ENCODE measurements at places on chromosomes 12 and 14. TPM values are rescaled to one million over a fixed set of nuclear protein-coding genes. Genes with fewer than 3 reads are reported as not detected.

Gene KRT85
- not detected for total RNA-seq

Gene GDF3
- 1.2 TPM for total RNA-seq

Gene RDH12
- not detected for total RNA-seq

Gene RDH16
- total RNA-seq, result not detected

Gene RHOJ
- 133 TPM for total RNA-seq

Gene CISTR
- not detected for total RNA-seq

Gene OR6C2
- not detected for total RNA-seq

Gene HNF1A
- total RNA-seq, result not detected

Measured in dermis lymphatic vessel endothelial cell (primary cell).